ENCODE measurements at places on chromosomes 1 and 21.

GRCh38 chr1:58782178-58783089 is 1.4 kb downstream of the JUN start:
- peak; percentile 30 for DNase-seq
- H3K36me3 ChIP-seq, result no peaks in the 10 kb centered on the region
- peak overlapping the region; percentile 69 for H3K4me3 ChIP-seq
- H3K4me1 ChIP-seq, result peaks cover 11% of the 10 kb centered on the region
- peak overlapping the region; percentile 98 for H3K27ac ChIP-seq

- no peaks in the 10 kb centered on the region for H3K36me3 ChIP-seq
- no peak for DNase-seq
- peaks cover 7% of the 10 kb centered on the region for H3K4me1 ChIP-seq
- no peaks in the 10 kb centered on the region for H3K27me3 ChIP-seq
- H3K4me3 ChIP-seq, result no peak overlapping the region
Measured at GRCh38 chr1:92538413-92539061, 51.8 kb upstream of the GFI1 start.

DNA sequence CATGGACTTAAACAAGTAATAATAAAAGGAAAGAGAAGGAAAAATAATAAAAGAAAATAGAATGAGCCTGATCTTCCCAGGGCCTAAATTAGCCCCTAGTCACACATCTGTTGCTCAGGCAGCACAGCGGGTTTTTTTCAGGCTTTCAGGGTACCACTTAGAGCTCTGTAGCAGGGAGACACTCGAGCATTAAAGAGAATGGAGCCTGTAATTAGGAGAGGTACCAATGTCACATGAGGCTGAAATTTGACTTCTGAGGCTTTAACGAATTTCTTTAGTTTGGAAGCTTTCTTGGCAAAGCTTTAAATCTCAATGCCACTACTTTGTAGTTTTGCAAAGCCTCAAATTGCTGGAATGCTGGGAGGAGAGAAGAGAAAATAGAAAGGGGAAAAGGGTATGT is 116.3 kb downstream of the AK5 start:
- no peak overlapping the region for H3K4me3 ChIP-seq
- H3K36me3 ChIP-seq, result no peaks in the 10 kb centered on the region
- H3K27me3 ChIP-seq, result no peaks in the 10 kb centered on the region
- H3K4me1 ChIP-seq, result no peaks in the 10 kb centered on the region
- H3K27ac ChIP-seq, result no peak overlapping the region

DNA sequence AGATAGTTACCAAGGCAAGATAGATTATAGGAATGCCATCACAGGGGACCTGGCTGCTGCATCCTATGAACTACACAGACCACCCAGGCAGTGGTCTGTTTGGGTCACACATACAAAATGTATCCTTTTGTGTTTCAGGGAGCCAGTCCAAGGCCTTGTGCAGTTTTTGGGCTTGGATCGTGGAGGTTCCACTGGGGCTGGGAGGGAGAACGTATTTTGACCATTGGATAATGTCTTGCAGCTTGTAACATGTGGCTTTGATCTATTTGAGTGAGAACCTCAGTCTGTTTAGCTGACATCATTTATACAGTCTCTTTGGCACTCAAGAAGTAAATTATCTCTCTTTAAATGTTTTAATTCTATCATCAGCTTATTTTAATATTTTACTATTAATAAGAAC is 147.3 kb downstream of the DUSP10 start:
- no peaks in the 10 kb centered on the region for H3K36me3 ChIP-seq
- H3K27ac ChIP-seq, result no peak overlapping the region
- H3K27me3 ChIP-seq, result no peaks in the 10 kb centered on the region
- H3K4me3 ChIP-seq, result no peak overlapping the region
- no peak for DNase-seq

GRCh38 chr1:6260961-6261614 is at the start of gene GPR153:
TSS of gene GPR153 (minus strand) at chr1:6261098. CDS start at chr1:6254905, 6,193 bp downstream.
- no peak within 1 kb of the TSS for H3K27ac ChIP-seq
- peak within 1 kb of the TSS; percentile 43 for H3K4me3 ChIP-seq
- no peaks in the 10 kb centered on the region for H3K36me3 ChIP-seq
- H3K4me1 ChIP-seq, result peaks cover 19% of the 10 kb centered on the region

- H3K27me3 ChIP-seq, result no peaks in the 10 kb centered on the region
- H3K27ac ChIP-seq, result no peak overlapping the region
- H3K4me1 ChIP-seq, result no peaks in the 10 kb centered on the region
- no peaks in the 10 kb centered on the region for H3K36me3 ChIP-seq
- DNase-seq, result no peak
Measured at GRCh38 chr21:23471877-23472276, 2135.4 kb downstream of the MRPL39 start.

GRCh38 chr1:210770396-210770984 is 363.5 kb downstream of the KCNH1 start:
- no peak for DNase-seq
- no peaks in the 10 kb centered on the region for H3K27me3 ChIP-seq
- H3K27ac ChIP-seq, result no peak overlapping the region
- H3K36me3 ChIP-seq, result no peaks in the 10 kb centered on the region

DNA sequence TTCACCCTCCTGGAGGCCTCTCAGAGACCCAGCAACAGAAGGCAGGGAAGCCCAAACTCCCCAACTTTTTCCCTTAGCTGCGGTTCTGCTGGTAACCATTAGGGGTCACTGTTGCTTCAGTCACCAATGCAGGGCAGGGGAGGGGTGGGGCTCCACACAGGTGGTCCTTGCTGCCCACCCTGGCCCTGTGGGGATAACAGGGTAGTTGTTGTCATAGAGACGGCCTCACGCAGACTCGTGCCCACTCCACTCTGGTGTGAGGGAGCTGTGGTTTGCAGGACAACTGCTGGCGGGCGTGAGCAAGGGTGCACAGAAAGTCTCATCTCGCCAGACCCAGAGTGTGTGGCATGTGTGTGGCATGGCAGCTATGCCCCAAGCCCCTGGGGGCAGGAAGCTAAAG is 19.9 kb downstream of the INSRR start:
- no peak overlapping the region for H3K4me3 ChIP-seq
- DNase-seq, result peak; percentile 65
- H3K4me1 ChIP-seq, result no peaks in the 10 kb centered on the region
- H3K36me3 ChIP-seq, result no peaks in the 10 kb centered on the region

DNA sequence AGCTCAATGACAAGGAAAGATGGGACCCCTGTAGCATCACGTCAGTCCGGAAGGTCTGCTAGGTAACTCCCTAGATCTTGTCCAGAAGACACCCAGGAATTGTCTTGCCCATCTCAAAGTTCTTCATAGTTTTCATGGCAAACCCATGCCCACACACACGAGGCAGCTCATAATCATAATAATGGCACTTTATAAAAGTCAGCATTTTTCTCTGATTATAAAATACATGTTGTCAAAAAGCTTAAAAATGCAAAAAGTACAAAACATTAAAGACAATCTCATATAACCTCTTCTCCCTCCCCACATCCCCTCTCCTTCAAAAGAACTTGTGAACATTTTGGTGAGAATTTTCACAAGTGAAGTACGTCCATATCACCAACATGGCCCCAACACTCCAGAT is 30.8 kb downstream of the EPHX1 start:
- no peaks in the 10 kb centered on the region for H3K27me3 ChIP-seq
- DNase-seq, result no peak
- H3K36me3 ChIP-seq, result peaks cover 16% of the 10 kb centered on the region
- H3K4me3 ChIP-seq, result no peak overlapping the region

All from thymus (tissue), 14 donors.